Activated naive CD4-positive, alpha-beta T cell treated with anti-CD3 and anti-CD28 coated beads for 36 hours (primary cell): ENCODE measurements at places on chromosomes 13 and 19. TPM values are rescaled to one million over a fixed set of nuclear protein-coding genes. Genes with fewer than 3 reads are reported as not detected.
A peak's percentile ranks its signal among the peaks of the same experiment; 100 is the strongest.

The RGS9BP gene
- total RNA-seq, result 0.10 TPM

The CKM gene
- not detected for total RNA-seq

The JUNB gene
- 292 TPM for total RNA-seq

The SIGLEC8 gene
- not detected for total RNA-seq

The ZNF506 gene
- 34.0 TPM for total RNA-seq

The PEG3 gene
- not detected for total RNA-seq

The ANKLE1 gene
- 8.8 TPM for total RNA-seq

The FUT3 gene
- total RNA-seq, result not detected

The RXFP2 gene
- not detected for total RNA-seq

DNA sequence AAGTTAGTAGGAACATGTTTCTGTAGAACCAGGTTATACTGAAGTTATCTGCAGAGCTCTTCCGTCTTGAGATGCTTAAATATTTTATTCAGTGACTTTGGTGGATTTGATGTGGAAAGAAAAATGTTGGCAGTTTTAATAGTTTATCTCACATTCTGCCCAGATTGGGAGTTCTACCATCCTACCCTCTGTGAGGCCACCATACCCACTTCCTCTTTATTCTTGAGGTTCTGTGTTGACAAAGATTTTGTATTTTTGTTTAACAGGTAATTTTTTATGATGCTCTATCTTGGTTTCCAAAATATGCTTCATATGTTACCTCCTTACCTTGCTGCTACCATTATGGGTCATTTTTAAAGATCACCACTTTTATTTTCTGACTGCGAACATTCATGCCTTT, 156.2 kb upstream of the ATXN8OS start:
- DNase-seq, result no peak

GRCh38 chr19:14022469-14022868, 5.5 kb upstream of the RLN3 start:
- no peak for DNase-seq

GRCh38 chr13:83883061-83883523, 818 bp upstream of the SLITRK1 start:
- DNase-seq, result no peak

DNA sequence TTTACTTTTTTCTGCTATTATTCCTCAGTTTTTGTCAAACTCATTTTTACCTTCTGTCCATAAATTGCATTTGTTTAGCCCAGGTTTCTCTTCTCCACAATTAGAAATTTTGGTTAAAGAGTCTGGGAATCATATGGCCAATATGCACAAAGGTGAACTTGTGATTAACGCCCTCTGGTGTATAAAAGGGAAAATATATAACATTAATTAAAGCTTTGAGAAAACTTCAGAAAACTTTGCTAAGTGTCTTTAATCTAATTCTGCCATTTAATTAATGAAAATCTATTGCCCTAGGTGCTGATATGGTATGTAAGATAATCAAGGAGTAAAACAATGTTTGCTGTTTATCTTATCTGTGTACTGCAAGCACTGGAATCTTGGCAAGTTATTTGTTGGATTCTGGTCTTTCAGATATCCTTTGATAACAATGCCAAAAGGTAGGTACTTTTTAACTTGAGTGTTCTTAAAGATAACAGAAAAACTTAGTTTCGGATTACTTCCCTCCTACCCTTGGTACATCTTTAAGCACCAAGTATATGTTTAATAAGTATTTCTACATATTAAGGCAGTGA, 402.6 kb downstream of the SUCLA2 start:
- no peak for DNase-seq

DNA sequence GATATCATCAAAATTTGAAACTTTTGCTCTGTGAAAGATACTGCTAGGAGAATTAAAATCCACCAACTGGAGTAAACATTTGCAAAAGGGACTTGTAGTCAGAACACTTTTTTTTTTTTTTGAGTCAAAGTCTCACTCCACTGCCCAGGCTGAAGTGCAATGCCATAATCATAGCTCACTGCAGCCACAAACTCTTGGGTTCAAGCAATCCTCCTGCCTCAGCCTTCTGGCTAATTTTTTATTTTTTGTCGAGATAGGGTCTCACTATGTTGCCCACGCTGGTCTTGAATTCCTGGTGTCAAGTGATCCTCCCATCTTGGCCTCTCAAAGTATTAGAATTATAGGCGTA, 9.7 kb downstream of the ELAVL1 start:
- no peak for DNase-seq

GRCh38 chr13:83008212-83008929, 873.9 kb downstream of the SLITRK1 start:
- DNase-seq, result no peak

GRCh38 chr19:366951-367350, 22.4 kb upstream of the MIER2 start:
- no peak for DNase-seq

DNA sequence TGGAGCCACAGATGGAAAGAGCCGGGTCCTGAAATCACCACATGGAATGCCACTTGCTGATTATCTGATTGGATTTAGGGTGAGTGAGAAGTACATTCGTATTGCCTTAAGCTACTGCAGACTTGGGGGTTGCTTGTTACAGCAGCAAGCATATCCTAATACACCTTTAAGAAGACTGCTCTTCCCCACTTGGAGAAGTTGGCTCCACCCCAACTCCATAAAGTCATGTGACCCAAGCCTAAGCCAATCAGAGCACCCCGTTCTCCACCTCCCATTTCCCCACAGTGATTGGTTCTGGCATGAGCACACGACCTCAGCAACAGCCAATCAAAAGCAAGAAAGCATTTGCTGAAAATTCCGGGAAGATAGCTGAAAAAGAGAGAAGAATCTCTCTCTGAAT, 23.1 kb downstream of the CACNA1A start:
- DNase-seq, result no peak

DNA sequence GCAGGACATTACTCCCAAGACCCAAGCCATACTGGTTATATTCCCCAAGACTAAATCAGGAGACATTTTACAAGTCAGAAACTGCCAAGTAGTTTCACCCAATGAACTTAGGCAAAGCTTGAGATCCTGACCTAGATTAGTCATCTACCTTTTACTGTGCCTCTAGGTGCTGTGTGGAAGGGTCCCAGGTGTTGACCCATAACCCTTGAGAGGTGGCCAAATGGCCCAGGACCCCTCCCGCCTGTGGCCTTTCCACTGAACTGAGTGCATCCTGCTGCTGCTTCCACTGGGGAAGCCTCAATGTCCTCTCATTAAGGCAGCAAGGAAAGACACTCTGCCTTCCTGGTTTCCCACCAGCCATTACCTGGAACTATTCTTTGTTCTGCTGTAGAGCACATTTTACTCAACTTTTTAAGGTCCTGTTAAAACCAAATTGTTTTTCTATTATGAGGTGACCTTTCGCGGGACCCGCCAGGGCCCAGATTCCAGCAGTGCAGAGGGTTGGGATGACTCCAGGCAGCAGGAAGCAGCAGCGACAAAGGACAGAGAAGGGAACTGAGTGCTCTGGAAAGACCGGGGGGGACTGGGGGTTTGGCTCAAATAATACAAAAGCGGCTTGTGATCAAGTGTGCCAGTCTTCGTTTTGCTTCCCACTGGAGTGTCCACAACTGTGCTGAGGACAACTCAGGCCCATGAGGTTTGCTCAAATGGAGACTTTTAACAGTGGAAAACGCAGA, 27.1 kb downstream of the ANKRD10 start:
- DNase-seq, result no peak

GRCh38 chr13:27774651-27775050, 17.6 kb upstream of the GSX1 start:
- DNase-seq, result no peak

- no peak for DNase-seq
Measured at GRCh38 chr13:24503379-24503696, 9.2 kb downstream of the PARP4 start.

DNA sequence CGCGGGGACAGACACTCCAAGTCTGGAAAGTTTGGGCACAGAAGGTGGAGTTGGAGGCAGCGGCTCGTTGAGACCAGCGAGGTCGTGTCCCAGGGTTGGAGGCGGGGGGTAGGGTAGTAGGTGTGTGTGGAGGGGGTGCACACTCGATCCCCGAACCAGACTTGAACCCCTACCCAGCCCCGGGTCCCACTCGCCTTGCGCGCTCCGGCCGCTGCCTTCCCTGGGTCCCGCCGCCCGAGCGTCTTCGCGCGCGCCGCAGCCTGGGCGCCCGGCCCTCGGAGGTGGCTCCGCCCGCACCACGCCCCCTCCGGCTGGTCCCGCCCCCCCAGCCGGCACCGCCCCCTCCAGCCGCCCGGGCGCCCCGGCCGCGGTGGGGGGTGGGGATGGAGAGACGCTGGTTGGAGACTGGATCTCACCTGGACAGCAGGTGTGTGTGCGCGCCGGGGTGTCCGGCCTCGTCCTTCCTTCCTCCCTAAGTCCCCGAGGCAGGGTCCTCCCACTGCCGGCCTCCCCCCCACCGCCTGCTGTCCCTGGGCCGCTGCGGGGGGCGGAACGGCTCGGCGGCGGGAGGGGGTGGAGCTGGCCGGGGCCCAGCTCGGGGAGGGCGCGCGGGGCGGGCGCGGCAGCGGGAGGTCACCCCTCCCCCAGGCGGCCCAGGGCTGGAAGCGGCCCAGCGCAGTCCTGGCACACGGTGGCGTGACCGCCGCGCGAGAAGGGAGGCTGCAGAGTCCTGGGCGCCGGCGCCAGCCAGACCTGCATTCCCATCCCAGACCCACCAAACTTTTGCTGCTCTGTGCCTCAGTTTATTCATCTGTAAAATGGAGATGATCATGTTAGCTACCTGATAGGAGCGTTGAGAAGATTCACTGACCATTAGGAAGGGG, at the start of gene KANK2:
KANK2 (minus strand) TSS at position 255 of the 884 bp plus-strand sequence. CDS start 3,034 bp downstream, outside the sequence.
- DNase-seq, result peak; percentile 73

DNA sequence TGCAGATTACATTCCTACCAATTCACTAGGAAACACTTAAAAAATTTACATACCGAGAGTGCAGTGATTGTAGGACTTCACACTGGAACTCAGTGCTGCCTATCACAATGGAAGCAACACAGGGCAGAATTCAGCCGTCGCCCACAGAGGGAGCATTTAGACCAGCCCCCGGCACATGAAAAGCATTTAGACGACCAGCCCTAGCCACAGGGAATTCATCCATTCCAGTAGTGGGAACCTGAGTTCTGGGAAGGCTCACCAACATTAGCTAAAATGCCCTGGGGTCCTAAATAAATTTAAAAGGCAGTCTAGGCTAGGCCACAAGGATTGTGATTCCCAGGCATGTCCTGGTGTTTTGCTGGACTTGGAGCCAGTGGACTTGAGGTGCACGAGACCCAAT, 155.2 kb downstream of the LIG4 start:
- no peak for DNase-seq

DNA sequence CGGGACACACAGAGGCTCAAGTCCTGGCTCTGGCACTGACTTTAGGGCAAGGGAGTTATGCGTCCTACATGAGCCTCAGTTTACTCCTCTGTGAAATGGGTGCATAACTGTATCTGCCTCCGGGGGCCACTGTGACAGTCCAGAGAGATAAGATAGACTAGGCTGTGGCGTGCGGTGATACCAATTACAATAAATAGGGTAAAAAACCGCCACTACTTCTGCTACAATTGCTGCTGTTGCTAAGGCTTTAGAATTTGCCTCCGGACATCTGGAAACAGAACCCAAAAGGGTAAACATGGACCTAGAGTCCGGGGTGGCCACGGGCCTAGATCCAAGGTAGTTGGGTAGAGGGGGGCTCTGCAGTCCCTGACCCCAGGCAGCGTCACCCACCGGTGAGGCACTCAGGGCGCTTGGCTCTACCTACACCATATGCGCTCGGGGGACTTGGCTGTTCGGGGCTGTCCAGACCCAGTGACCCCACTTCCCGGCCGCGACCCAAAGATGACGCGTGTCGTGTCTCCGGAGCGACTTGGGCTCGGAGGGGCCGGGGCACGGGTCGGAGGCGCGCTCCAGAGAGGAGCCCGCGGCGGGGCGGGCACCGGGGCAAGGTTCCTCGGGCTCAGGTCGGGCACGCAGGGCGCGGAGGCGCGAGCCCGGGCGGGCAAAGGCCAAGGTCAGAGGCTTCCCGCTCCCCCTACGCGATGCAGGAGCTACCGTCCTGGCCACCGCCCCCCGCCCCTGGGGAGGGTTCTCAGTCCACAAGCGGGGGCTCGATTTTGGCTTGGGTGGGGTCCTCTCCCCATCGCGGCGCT, 1.1 kb downstream of the INSR start:
- peak; percentile 10 for DNase-seq

DNA sequence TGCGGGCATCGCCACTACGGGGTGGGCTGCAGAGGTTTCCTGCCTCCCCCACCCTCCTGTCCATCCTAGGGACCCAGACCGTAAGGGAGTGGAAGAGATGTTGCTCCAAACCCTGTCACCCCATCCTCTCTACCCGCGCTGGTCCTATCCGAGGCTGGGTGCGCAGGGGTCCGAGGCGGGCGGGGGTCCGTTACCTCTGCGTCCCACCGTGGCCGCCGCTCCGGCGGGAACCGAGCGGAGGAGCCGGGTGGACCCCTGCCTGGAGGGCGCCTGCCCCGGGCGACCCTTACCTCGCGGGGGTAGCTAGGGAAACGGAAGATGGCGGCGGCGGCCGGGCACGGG, at the start of gene DGKH:
DGKH (plus strand) TSS at position 307 of the 342 bp plus-strand sequence. CDS start 126 bp downstream, outside the sequence.
- no peak for DNase-seq

DNA sequence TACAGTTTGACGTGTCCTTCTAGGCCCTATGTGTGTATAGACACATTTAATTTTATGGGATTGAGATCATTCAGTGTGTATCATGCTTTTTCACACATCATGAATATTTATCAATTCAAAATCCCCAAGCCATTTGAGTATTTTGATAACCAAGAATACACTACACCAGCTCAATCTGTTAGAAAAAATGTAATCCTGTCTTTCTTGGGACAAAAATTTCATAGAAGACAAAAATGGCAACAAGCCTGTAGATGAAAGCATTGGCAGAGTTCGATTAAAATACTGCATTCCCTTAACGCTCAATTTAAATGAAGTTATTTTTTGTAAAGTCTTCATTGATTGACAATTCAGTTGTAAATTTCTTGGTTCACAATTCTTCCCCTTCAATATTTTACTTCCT, 41.9 kb downstream of the WDR87 start:
- no peak for DNase-seq

- DNase-seq, result no peak
Measured at GRCh38 chr19:45901912-45902650, at the start of gene MYPOP. TSS of gene MYPOP (minus strand) at chr19:45902613. CDS start at chr19:45901773, 840 bp downstream.

GRCh38 chr13:65875031-65875430, 1355.1 kb downstream of the PCDH9 start:
- DNase-seq, result no peak

DNA sequence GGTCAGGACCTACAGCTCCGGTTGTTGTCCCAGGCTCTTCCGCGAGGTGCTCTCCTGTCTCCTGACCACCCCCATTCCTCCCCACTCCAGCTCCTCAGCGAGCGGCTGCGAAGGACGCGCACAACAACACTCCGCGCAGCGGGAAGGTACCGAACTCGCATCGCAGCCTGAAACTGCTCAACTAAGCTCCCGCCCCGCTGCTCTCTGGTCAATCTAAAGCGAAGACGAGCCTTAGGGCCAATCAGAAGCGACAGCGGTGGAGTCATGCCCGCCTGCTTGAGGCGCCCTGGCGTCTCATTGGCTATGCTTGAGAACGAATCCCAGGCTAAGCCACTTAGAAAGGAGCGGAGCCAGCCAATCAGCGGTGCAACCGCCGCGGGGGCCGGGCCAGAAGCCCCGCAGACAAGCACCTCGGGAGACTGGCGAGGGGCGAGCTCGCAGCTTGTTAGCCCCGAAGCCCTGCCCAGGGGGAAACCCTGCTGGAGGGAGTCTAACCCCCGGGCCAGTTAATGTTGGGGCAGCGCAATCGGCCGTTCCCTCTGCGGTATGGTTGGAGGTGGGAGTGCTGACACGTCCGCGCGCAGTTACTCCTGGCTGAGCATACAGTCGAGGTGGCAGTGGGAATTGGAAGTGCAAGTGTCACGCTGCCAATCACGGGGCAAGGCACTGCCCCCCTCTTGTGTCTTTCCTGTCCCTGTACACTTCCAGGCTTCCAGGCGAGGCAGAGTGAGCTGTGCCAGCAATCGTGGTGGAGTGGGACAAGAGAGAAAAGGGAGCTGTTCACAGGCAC, 1.9 kb upstream of the ZBTB32 start:
- DNase-seq, result peak; percentile 98

GRCh38 chr13:80841414-80841813, 500.5 kb upstream of the SPRY2 start:
- no peak for DNase-seq
